ENCODE measurements at places on chromosomes 16 and 17.

DNA sequence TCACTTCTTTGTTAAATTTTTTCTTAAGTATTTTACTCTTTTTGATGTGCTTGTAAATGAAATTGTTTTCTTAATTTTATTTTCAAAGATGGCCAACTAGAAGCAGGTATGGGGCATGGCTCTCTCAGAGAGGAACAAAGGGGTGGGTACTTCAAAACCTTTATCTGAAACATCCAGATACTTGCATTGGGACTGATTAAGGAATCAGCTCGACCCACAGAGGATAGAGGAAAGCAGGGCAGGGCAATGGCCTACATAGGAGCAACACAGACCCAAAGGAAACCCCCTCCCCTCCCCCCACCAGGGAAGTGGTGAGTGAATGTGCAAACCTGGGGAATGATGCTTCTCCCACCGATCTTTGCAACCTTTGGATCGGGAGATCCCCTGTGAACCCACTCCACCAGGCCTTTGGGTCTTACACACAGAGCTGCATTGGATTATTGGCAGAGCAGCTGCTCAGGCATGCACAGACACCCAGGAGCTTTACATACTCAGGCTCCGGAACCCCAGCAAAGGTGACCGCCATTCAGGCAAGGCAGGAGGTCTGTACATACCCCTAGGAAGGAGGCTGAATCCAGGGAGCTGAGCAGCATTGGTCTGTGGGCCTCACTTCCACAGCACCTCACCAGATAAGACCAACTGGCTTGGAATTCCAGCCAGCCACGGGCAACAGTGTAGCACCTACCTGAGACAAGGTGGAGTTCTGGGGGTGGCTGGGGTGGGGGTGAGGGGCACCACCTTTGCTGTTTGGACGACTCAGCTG, 3.0 kb upstream of the CCR7 start:
- no peak for DNase-seq

DNA sequence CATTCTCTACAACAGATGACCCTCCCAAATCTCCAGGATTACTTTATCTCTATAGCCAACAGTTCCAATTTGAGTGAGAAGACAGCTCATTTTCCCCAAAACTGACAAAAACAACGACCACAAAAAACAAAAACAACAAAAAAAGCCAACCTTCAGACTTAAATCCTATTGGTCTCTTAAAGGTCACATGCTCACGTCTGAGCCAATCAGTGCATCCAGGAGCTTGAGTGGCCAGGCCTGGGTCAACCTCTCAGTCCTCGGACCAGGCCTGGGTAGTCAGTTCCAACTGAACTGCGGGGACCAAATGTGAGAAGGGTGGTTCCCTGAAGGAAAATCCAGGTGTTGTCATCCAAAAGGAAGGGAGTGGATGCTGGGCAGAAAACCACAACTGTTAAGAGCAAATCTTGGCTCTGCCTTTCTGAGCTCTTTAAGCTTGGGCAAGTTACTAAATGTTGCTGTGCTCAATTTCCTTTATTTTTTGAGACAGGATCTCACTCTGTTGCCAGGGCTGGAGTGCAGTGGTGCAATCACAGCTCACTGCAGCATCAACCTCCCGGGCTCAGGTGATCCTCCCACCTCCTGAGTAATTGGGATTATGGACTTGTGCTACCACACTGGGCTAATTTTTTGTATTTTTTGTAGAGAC, 43.0 kb upstream of the MSI2 start:
- DNase-seq = no peak

DNA sequence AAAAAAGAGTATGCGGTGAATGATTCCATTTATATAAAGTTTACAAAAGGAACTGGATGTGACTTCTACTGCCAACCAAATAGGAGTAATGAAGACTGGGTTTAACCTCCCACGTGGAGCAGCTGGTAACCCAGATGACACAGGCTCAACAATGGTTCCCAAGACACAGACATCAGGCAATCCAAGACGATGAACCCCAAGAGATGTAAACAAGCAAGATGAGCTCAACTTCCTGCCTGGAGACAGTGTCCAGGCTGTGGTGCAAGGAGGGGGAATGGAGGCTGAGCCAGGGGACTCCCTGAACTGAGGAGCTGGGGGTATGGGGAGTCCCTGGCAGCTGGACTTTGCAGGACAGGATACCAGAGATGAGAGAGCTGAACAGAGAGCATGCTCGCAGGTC, 104.7 kb downstream of the LITAF start:
- no peak for DNase-seq

- DNase-seq = no peak
Measured at GRCh38 chr16:5865236-5865635, 767.6 kb upstream of the EEF2KMT start.

- no peak for DNase-seq
Measured at GRCh38 chr16:26567356-26567755, 499.4 kb upstream of the C16orf82 start.

- no peak for DNase-seq
Measured at GRCh38 chr17:72489272-72489641, 368.4 kb downstream of the SOX9 start.

DNA sequence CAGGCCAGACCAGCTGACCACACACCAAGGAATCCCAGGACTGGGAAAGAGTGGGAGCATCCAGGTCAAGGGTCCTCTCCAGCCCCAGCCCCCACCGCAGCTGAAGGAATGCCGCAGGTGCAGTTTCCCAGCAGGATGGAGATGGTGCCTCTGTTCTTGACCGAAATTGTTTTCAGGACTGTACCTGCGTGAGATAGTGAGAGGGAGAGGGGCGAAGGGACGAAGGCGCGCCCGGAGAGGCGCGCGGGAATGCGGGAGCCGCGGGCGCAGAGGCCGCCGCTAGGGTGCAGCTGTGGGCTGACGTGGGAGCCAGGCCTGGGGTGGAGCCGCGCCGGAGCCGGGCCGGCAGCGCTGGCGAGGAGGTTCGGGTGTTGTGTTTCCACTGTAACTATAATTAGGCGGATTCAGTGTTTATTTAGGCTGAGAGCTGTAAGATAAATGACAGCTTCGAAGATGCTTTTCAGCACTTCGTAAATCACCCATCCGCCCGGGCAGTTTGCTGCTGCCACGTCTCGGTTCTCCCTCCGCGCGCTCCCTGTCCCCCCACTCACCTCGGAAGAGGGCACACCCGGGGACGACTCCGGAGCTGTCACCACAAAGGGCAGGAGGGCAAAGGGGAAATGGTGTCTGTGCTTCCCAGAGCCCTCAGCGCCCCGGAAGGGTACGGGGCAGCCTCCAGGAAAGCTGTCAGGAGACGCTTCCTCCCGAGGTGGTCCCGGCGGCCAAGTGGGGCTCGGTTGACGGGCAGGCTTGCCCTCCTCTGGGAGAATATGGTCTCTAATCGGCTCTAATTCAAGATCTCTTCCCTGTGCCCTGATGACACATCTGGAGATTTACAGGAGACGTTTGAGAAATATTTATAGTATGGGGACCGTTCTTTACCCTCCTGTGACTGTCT, 38.2 kb downstream of the HOXB1 start:
- peak; percentile 27 for DNase-seq

GRCh38 chr17:37211136-37211535, 164.6 kb upstream of the C17orf78 start:
- no peak for DNase-seq

DNA sequence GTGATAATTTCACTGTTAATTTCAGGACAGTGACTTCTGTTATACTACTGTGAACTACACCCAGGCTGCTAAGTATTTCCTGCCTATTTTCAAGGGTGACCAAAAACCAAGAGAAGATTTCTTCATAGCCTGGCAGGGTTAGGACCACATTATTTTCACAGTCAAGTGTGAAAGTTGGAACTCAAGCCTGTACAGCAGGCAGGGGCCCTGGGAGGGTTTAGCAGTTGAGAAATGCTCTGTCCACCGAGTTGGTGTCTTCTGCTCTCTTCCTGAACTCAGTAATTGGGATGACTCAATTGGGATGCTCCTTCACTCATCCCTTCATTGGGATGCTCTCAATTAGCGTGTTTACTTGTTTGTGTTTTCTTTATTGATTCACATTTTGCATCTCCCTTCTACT, 347.3 kb upstream of the CDH11 start:
- no peak for DNase-seq

GRCh38 chr16:67713647-67714273, 5.4 kb downstream of the GFOD2 start:
- no peak for DNase-seq

GRCh38 chr16:30491744-30492308, 19.3 kb downstream of the ITGAL start:
- peak; percentile 16 for DNase-seq

DNA sequence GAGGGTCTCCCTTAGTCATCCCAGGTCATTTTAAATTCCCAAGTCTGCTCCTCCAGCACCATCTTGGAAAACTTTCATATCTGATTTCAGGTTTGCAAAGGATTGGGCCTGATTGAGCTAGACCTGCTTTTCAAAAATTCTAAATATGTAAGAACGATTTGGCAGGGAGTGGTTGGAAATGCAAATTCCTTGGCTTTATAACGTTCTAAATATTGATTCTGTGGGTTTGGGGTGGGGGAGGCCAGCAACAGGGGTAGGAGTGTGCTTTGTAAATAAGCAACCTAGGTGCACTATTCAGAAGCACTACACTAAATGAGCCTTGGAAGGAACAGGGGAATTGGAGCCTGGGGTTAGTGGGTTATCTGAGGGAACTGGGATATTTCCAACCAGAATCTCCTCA, 47.9 kb downstream of the TMEM114 start:
- DNase-seq = no peak

- no peak for DNase-seq
Measured at GRCh38 chr17:58121925-58122324, 26.3 kb upstream of the OR4D1 start.

- no peak for DNase-seq
Measured at GRCh38 chr17:38719943-38720641, 10.0 kb upstream of the CISD3 start.

Measured in stimulated activated CD8-positive, alpha-beta memory T cell treated with anti-CD3 and anti-CD28 coated beads, Interleukin-15, amount 100 ng/mL, for 4 hours (primary cell).